ENCODE measurements at places on chromosomes 4 and X.

- DNase-seq = no peak
Observed at GRCh38 chrX:15602761-15603160, 2.0 kb upstream of the ACE2 start.

GRCh38 chr4:146110871-146111485 is 64.5 kb upstream of the LSM6 start:
- DNase-seq = no peak

DNA sequence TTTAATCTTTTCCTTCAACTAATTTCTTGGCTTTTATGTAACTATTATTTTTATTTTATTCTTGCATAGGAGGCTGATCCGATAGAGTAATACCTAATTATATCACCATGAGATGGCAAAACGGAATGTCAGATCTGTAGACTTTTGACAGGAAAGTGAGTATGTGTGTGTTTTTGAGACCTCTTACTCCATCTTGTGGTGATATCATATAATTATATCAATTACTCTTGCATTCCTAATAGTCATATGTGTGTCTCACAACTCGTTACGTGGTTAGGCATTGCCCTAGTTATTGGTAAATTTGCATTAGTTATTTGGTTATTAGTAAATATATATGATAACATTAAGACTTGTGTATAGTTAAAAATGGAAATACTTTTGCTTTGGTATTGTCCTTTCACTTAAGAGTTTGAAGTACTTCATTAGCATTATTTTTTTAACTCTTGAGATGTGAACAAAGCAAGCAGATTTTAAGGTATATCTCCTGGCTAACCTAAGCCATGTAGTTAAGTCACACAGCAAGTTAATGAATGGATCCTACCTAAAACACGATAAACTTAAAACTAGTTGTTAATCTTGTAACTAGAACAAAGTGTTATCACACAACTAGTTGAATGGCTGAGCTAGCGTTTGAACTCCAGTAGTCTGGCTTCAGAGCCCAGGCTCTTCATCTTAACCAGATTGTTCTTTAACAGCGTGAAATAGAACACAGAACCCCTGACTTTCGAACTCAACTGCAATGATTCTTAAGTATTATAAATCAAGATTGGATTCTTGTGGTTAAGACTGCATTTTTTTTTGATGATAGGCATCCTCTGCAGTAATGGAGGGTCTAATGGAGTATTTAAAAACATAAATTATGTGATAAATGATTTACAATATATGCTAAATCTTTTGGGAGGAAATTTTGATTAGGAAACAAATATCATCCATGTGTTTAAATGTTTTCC is 67.1 kb downstream of the PGRMC2 start:
- no peak for DNase-seq

- DNase-seq = no peak
Observed at GRCh38 chr4:139005774-139006173, 9.8 kb upstream of the NOCT start.

DNA sequence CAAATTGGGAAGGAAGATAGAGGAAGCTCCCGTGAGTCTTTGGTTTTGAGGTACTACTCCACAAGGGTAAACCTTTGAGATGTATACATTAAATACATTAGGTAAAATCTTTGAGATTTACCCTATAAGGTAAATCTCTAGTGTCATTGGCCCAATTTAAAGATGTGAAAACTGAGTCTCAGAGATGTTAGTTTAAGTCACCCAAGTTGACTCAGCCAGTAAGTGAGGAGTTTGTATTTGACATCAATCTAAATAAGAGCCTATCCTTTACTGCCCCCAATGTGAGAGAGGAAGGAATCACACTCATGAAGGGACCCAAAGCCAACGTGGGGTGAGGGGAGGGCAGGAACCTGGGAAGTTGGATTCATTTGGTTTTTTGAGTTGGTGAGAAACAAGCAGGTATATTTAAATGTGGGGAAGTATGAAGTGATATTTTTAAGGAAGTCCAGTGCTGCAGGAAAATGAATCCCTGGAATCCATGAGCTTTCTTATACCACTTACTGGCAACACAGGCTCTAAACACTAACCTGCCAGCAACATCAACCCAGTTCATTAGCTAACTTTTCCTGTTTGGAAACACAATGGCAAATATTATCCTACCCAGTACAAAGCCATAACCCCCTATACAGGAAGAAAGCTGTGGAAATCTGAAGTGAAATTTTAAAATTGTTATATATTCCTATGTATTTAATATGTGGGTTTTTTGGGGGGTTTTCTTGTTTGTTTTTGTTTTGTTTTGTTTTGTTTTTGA is 55.3 kb downstream of the PALLD start:
- DNase-seq = no peak

DNA sequence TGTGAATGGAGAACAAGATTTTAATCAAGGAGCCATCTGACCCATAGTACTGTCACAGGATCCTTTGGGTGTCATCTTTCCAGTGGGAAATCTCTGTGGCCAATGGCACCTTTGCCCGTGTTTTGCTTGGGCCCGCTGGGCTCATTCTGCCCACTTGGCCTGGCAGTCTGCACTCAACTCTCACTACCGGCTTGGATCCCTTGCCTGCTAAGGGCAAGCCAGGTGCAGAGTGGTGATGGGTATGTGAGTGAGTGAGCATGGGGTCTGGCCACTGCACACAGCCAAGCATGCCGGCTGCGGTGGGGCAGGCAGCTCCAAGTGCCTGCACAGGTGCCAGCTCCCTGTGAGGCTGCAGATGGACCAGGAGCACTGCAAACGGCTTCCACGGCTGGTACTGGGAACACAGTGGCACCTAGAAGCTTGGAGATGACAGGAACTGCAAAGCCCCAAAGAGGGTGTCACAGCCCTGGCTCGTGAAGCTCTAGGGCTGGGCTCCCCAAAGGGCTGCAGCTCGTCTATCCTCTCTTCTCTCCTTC is 454.5 kb downstream of the TMA16 start:
- no peak for DNase-seq

- no peak for DNase-seq
Observed at GRCh38 chrX:131746491-131746968, 202.7 kb downstream of the OR13H1 start.

GRCh38 chr4:55546506-55546755 is 278 bp downstream of the CLOCK start:
- DNase-seq = no peak

GRCh38 chr4:40165916-40166315 is 30.9 kb upstream of the RHOH start:
- DNase-seq = no peak

GRCh38 chr4:10047967-10048366 is 26.7 kb upstream of the SLC2A9 start:
- DNase-seq = no peak

- DNase-seq = no peak
Observed at GRCh38 chrX:134847133-134847532, 143.7 kb upstream of the SMIM10 start.

- no peak for DNase-seq
Observed at GRCh38 chr4:61638591-61638990, 438.5 kb downstream of the ADGRL3 start.

- DNase-seq = no peak
Observed at GRCh38 chrX:5646818-5647217, 581.8 kb downstream of the NLGN4X start.

DNA sequence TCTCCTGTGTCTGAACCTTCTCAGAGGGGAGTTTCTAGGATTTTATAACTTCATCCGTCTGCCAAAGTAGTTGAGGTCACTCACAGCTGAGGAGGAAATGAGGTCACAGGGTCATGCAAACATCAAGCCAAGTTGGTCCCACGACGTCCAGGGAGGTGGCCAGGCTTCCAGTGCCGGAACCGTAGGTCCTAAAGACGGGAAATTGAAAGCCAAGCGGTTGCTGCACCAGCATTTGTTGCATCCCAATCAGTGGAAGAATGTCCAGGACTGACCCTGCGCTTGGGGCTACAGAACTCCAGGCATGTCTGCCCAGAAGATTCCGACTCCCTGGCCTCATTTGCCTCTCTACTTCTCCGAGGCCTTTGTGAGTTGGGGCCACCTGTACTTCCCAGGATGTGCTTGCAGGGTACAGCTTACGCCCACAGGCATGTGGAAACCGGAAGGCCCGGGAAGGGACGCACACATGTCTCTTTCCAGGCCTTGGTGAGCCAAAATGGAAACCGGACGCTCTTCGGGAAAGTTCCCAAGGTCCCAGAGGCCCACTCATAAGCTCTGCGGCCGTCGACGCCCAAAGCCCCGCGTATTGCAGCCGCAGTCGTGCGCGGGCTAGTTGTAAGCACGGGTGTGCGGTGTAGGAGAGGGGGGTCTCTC is 9.3 kb downstream of the PRDM8 start:
- no peak for DNase-seq

DNA sequence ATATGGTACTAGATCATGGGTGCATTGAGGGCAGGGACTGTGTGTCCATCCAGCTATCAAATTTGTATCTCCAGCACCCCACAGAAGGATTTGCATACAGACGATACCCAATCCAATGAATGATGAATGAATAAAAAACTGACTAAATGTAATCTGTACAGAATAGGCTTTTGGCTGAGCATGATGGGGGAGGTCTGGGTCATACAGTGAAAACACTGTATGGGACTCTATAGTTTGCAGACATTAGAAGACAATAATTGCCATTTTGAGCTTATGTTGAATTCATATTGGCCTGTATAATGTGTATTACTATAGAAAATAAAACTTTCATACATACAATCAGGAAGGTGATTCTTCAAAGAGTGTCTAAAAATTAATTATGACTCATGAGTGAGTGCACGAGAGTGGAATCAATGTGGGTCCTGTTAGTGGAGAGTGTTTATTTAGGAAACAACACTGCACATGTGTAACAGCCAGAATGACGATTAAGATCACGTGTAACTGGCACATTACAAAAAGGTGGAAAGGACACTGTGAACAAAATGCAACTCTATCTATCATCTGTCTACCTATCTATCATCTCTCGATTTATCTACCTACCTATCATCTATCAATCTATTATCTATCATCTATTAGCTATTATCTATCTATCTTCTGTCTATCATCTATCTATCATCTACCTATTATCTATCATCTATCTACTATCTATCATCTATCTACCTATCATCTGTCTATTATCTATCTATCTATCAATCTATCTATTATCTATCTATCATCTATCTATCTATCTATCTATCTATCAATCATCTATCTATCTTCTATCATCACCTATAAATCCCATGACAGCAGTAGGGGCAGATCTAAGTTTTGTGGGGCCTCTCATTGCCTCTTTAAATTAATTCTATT is 201.3 kb downstream of the PTTG2 start:
- no peak for DNase-seq

DNA sequence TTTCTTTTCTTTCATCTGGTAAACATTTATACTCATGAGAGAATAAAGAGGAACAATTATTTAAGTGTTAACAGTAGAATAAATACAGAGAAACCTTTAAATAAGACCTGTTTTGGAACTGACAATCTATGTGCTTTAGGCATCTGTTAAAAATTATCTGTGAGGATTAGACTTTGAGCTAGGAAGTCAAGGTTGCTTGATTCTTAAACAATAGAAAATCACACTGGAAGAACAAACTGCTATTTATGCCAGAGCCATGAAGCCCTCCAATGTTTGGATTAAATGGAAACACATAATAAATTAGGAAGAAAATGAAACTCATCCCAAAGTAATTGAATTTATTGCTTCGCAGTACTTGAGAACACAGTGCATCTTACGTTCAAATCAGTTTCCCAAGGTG is 207.2 kb upstream of the NPY2R start:
- DNase-seq = no peak

DNA sequence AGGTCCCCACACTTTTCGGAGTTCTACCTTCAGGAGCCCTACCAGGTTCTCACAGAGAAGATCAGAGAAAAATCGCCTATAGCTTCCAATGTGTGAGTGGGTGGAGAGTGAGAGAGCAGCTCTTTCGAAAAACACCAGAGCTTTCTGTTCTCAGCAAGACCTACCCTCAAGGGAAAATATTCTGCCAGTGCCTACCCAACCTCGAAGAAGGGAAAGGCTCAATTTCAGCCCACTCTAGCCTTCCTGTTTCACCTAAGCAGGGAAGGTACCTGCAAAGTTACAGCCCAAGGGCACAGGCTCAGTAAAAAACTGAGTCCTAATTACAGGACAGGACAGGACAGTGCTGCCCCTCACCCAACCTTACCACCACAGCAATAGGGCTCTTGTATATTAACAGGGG is 104.0 kb upstream of the WDR17 start:
- DNase-seq = no peak

DNA sequence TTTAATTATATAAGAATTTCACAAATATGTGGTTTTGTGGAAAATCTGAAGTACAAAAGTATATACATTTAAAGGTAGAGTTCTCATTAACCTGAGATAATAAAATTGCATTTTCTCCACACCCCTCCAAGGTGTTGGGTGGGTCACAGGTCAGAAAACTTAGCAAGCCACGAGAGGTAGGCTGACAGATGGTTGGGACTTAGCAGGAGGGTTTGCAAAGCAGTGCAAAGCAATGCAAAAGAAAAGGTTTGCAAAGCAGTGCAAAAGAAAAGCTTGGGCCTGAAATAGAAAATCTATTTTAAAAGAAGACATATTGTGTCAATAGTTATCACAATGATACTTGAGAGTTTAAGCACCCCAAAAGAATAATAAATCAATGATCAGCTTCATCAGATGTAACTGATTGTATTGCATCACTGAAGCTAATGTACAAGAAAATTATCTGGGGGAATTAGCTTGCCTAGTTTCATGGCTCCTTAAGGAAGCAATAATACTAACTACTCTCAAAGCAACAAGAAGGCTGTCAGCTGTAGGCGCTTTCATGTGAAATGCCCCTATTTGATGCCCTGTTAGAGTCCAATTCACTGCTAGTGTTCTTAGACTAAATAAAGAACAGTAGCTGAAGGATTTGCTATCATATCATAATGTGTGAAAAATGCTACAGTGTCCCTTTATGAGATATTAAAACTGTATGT is 319.5 kb downstream of the KCNIP4 start:
- no peak for DNase-seq

DNA sequence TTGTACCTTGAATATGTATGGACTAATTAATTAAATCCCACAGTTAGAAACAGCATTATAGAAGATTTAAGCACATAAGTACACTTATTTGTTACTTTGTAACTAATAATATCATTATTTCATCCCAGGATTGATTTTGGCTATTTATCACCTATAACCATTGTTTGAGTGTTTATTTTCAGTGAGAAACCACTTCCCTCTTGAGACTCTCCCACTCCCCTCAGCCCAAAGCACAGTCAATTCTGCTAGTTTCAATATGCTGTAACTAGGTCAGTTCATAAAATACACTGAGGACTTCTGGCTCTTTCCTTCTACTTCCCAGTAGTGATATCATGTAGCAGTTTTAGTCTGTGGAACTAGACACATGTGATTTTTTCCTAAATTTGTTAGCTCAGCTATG is 16.3 kb downstream of the OFD1 start:
- no peak for DNase-seq

- no peak for DNase-seq
Observed at GRCh38 chrX:9341291-9342201, 123.3 kb upstream of the TBL1X start.

- no peak for DNase-seq
Observed at GRCh38 chrX:97358941-97359340, 475.2 kb downstream of the RPA4 start.

DNA sequence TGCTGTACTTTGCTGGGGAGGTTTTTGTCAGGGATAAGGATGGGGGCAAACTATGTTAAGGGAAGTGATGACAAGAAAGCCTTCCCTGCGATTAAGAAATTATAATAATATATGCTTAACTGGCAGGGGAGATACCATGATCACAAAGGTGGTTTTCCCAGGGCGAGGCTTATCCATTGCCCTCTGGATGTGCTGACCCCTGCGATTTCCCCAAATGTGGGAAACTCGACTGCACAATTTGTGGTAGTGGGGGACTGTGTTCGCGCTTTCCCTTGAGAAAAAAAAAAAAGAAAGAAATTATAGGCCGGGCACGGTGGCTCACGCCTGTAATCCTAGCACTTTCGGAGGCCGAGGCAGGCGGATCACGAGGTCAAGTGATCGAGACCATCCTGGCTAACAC is 24.5 kb downstream of the SLC25A43 start:
- no peak for DNase-seq

GRCh38 chrX:17549107-17549651 is 174.2 kb downstream of the NHS start:
- no peak for DNase-seq

Measured in frontal cortex (tissue), 4 donors.